Motor neuron (in vitro differentiated cells): ENCODE measurements at places on chromosomes 2 and 18. TPM values are rescaled to one million over a fixed set of nuclear protein-coding genes. Genes with fewer than 3 reads are reported as not detected.

DNA sequence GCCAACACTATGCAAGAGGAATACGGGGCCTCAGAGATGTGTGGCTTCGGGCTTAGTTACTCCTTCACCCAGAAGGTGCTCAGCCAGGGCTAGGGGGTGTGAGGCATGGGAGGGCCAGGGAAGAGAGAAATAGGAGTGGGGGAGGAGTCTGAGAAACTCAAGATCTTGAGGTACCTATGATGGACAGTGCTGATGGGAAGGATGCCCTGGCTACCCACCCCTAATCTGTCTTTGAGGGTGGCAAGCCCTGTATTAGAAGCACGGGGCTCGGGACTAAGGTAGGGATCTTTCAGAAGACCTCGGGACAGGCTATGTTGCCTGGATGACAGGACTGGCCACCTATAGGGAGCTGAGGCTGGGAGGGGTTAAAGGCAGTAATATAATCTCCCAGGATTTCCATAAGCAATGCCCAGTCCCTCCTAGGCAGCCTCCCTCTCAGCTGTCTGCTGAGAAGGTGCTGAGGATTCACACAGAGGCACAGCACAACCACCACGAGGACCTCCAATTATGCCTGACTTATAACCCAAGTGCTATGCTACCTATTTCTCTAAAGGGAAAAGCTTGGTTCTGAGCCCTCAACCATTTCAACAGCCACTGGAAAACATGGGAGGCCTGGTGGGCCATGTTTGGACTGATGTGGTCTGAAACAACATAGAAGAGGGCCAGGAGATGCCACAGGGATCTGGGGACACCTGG lies 23.3 kb downstream of the MTHFD2 start:
- ATAC-seq, result no peak

GRCh38 chr2:176163672-176164056 lies 6.6 kb downstream of the HOXD3 start:
- no peak for ATAC-seq

GRCh38 chr2:225041207-225041850 lies 939 bp downstream of the DOCK10 start:
- ATAC-seq, result no peak

DNA sequence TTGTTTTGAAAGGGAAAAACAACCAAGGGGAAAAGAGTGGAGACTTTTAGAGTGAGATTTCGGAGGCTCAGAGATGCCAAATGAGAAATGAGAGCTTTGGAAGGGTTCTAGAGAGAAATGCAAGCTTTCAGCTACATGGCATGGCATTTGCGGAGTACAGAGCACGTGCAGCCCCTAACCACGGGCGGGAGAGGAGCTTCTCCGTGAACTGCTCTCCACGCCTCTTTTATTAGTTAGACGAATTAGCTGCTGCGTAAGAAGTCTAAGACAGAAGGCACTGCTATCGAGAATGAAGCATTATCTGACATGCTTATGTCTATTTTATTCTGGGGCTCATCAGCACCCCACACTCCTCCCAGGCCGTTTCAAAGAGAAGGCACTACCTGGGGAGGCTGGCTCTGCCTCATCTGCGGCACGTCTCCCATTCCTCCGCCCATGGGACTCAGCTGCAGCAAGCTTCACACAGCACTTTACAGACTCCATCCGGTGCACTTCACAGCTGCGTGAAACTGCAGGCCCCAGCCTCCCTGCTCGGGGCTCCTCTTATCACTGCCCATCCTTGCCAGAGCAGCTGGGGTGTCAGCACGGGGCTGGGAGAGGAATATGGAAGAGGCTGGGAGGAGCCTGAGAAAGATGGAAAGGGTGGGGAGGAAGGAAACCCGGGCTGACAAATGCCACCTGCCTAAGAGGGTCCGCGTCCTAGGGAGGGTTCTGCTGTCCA lies 207.3 kb upstream of the APCDD1 start:
- peak; percentile 92 for ATAC-seq

DNA sequence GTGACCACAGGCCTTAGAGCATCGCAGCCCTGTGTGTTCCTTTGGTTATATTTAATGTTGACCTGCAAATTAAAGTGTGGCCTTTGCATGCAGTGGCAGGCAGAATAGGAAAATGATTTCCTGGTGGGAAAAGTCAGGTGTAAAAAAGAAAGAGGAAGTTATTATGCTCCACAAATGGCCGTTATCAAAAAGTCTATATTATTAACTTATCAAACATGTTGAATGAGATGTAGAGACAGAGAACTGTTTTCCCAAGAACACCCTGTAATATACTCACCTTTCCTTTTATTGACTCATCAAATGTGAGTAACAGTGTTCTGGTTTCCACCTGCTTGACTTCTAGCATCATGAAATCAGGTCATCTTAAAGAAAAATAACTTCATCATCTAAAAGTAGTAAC lies 35.3 kb downstream of the MEIS1 start:
- no peak for ATAC-seq

DNA sequence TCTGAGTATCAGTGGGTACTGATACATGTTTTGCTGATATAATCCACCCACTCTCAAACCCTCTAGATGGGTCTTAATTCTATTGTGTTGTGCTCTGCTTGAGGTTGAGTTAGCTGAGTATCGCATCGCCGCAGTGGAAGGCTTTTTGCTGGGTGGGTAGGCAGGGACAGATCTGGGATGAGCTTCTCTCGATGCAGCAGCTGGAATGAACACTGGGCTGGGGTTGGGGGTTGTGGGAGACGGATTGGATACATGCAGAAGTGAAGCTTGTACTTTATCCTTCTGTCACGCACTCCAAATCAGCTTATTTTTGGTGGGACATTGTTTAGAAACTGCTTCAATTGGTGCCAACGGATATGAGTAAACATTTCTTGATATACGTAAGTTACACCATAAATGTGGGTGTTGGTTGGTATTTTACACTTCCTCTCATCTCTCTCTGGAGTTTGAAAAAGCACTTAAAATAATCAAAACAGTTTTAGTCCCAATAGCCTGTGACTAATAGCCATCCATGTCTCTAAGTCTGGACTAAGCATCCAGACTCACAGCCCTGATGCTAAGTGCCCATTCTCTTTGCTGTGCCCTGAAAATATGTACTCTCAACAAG lies 107.1 kb downstream of the POLE4 start:
- ATAC-seq, result no peak

GRCh38 chr2:111715987-111716904 lies 167.7 kb downstream of the ANAPC1 start:
- ATAC-seq, result no peak

- ATAC-seq, result no peak
These were observed 318.9 kb upstream of the ACVR2A start for GRCh38 chr2:147525819-147526489.

GRCh38 chr18:8750954-8751415 lies 45.6 kb downstream of the MTCL1 start:
- ATAC-seq, result peak; percentile 64

DNA sequence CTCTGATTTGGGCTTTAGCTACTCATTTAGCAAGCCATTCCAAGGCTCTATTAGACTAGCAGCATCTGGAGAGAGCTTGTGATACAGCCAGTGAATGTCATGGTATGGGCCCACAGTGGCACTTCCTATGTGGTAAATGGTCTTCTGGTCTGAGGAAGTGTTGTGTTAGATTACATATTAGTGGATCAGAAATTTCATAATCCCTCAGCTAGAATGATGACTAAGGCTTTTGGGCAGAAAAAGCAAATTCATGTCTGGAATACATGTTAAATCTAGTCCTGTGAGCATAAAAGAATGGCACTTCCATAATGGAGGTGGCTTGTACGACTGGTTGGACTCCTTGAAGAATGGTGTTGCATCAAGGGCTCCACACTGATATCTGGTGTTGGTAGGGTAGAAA lies 436.8 kb upstream of the CWC22 start:
- no peak for ATAC-seq

DNA sequence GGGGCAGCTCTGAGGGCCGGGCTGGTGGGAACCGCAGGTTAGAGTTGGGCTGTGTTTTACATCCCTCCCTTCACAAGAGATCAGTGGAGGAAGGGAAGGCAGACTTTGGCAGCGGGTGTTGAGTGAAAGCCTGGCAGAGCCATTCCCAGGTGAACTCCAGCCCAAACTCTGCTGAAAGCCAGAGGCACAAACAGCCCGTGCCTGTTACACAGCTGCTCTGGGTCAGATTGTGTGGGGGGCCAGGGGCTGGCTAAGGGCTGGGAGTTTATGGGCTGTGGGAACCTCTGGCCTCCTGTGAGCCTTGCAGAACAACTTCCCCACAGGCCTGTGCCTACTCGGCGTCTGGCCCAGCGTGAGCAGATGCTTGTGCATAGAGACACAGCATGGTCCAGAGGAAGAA lies 286.8 kb downstream of the CLIP4 start:
- no peak for ATAC-seq

- ATAC-seq, result peak; percentile 47
These were observed 52.7 kb upstream of the CALCRL start for GRCh38 chr2:187500585-187501359.

- no peak for ATAC-seq
These were observed 141.8 kb upstream of the ALKAL2 start for GRCh38 chr2:429575-430254.

- no peak for ATAC-seq
These were observed 32.3 kb upstream of the IMPA2 start for GRCh38 chr18:11948852-11949523.

- ATAC-seq, result no peak
These were observed 47.3 kb upstream of the SALL3 start for GRCh38 chr18:78932281-78932680.

- ATAC-seq, result peak; percentile 78
These were observed 964.7 kb upstream of the ZEB2 start for GRCh38 chr2:145484448-145485097.

ACOXL gene
- 0.16 and 0.63 TPM in 2 replicates for total RNA-seq

CYRIA gene
- total RNA-seq, result not detected in 2 replicates

SERPINB3 gene
- total RNA-seq, result not detected in 2 replicates

BMP10 gene
- 0.27 TPM in 1 of 2 replicates, not detected in the other for total RNA-seq

GPR55 gene
- total RNA-seq, result 0.05 and 0.25 TPM in 2 replicates

CD226 gene
- total RNA-seq, result 0.11 and 0.25 TPM in 2 replicates

PRKD3 gene
- 10.3 and 10.8 TPM in 2 replicates for total RNA-seq

FOXD4L1 gene
- total RNA-seq, result 0.15 and 0.16 TPM in 2 replicates

TANC1 gene
- 7.5 and 9.7 TPM in 2 replicates for total RNA-seq

OTOF gene
- 0.09 TPM in 1 of 2 replicates, not detected in the other for total RNA-seq
